Thyroid gland (tissue), 4 donors: ENCODE measurements at places on chromosomes 6 and 20. TPM values are rescaled to one million over a fixed set of nuclear protein-coding genes. Genes with fewer than 3 reads are reported as not detected.

- DNase-seq = no peak
- H3K27ac ChIP-seq = no peak overlapping the region
- H3K27me3 ChIP-seq = no peaks in the 10 kb centered on the region
Observed at GRCh38 chr6:114343782-114344144, 940 bp upstream of the HS3ST5 start.

Gene CALHM6
- 1.3 TPM for total RNA-seq

Gene FAM217B
- total RNA-seq = 9.4 TPM

Gene VSX1
- not detected for total RNA-seq

Gene VWA7
- total RNA-seq = 8.9 TPM

Gene COL19A1
- total RNA-seq = not detected
